ENCODE measurements at places on chromosomes 11 and 22.
A peak's percentile ranks its signal among the peaks of the same experiment; 100 is the strongest.

DNA sequence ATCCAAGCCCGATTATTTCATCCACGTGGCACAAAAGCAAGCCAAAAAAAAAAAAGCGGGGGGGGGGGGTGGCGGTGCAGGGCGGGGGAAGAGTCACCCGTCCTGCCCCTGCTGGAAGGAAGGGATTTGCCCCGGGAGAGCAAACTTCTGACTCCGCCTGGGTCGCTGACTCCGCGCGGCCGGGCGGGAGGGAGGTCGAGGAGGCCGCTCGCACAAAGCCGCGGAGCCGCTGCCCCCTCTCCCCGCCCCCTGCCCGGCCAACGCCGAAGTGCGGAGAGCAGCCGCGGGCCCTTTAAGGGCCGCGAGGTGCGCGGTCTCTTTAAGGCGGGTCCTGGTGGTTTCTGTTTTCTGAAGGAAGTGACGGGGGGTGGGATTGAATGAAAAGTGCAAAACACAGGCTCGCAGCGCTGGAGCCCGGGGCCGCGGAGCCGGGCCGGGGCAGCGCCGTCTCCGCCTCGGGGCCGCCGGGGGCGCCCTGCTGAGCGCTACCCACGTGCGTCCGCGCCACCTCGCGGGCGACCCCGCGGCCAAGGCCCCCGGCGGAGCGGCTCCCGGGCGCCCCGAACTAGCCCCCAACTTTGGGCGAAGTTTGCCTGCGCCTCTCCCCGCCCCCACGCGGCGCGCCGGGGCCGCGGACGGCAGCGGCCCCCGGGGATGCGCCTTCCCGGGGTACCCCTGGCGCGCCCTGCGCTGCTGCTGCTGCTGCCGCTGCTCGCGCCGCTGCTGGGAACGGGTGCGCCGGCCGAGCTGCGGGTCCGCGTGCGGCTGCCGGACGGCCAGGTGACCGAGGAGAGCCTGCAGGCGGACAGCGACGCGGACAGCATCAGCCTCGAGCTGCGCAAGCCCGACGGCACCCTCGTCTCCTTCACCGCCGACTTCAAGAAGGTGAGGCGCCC, at the start of gene OAF:
Gene OAF, plus strand, starts transcription at position 407 of the 896 bp plus-strand sequence. Its CDS starts 248 bp downstream, at position 655.
- DNase-seq, result no peak

GRCh38 chr11:6468712-6469495, 4.8 kb downstream of the TRIM3 start:
- no peak for DNase-seq

GRCh38 chr11:28058333-28058732, 49.6 kb downstream of the KIF18A start:
- DNase-seq, result peak; percentile 8

DNA sequence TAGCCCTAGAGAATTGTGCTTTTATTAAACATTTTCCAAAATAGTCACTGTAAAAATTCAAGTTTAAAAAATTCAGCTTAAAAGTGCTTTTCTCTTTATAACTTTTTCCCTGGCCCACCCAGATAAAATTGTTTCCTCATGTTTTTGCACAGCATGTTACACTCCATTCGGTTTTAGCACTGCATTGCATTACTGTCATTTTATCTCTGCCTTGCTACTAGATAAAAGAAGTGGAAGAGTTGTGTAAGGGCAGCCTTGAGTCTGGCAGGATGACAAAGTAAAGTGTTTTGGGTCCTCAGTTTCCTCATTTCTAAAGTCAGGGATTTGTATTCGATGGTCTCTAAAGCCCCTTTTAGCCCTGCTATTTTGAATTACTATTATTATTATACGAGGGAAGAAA, 99.8 kb downstream of the ATM start:
- no peak for DNase-seq

DNA sequence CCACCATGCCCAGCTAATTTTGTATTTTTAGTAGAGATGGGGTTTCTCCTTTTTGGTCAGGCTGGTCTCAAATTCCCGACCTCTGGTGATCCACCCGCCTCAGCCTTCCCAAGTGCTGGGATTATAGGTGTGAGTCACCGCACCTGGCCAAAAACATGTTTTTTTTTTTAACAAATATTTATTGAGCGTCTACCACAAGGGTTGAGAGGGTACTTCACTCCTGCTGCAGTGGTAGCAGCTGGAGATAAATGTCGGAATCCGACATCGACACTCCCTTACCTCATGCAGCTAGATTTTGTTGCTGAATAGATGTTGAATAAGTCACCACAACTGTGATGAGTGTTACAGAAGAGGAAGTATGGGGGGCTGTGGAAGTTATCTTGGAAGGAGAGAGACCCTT, 971 bp downstream of the DNAJB13 start:
- no peak for DNase-seq

- DNase-seq, result no peak
These were observed 29.3 kb downstream of the SLN start for GRCh38 chr11:107682572-107682971.

DNA sequence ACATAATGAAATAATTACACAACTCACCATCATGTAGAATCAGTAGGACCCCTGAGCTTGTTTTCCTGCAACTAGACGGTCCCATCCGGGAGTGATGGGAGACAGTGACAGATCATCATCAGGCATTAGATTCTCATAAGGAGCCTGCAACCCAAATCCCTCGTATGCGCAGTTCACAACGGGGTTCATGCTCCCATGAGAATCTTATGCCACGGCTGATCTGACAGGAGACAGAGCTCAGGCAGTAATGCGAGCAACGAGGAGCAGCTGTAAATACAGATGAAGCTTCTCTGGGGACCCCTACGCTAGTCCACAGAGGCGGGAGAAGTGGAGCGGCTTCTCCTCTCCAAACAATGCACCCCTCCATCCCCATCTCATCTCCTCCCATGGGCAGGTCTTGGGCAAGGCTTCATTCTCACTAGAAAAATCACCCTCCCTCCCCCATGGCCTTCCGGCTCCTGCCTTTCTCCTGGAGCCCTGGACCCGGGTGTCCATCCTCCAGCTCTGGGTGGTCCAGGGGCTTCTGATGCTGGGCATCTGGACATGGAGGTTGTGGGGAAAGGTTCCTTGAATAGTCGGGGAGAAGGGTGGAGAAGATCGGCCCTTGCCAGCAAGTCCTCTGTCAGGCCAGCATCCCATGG, 16.2 kb upstream of the RAC2 start:
- no peak for DNase-seq

GRCh38 chr22:29313126-29313575, 2.3 kb downstream of the RASL10A start:
- DNase-seq, result no peak

DNA sequence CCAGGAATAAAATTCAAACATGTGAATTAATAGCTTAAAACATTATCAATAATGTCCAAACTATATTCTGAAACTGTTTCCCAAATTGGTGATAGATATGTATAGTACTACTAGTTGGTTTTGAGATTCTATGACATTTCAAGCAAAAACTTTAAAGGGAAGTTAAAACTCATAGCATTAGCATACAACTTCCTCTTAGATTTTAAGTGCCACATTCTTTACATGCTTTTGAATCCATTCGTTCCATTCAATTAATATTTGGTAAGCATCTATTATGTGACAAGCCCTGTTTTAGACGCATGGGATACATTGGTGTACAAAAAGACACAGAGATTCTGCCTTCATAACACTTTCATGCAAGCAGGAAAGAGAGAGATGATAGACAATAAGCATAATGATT, 8.9 kb downstream of the PATL1 start:
- DNase-seq, result no peak

DNA sequence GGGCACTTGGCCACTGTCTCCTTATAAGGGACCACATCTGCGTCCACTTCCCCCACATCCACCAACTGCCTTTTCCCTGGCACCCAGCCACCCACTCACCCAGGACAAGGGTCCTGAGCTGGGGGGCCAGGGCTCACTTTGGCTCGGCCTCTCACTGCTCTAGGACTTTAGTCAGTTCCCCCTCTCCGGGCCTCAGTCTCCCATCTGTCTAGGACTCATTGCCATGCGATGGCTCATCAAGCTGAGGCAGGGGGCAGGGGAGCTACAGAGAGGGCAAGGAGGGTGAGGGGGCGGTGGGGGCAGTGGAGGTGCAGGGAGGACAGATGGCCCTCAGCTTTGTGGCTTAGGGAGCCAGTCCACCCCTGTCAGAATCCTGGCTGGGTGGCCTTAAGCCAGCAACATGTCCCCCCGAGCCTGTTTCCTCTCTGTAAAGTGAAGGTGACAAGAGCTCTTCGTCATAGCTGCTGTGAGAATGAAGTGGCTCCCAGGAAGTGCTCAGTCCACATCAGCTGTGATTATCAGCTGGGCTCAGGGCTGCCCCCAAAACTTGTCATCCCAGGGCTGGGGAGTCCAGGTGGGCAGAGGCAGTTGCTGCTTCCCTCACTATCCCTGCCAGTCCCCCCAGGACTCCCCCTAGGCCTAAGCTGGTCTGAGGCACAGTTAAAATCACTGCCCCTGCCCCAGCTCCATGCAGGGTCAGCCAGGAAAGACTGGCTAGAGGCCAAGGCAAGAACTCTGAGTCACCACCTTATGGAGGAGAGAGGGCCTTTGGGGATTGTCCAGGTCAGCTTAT, 14.9 kb downstream of the RAC2 start:
- DNase-seq, result peak; percentile 43

DNA sequence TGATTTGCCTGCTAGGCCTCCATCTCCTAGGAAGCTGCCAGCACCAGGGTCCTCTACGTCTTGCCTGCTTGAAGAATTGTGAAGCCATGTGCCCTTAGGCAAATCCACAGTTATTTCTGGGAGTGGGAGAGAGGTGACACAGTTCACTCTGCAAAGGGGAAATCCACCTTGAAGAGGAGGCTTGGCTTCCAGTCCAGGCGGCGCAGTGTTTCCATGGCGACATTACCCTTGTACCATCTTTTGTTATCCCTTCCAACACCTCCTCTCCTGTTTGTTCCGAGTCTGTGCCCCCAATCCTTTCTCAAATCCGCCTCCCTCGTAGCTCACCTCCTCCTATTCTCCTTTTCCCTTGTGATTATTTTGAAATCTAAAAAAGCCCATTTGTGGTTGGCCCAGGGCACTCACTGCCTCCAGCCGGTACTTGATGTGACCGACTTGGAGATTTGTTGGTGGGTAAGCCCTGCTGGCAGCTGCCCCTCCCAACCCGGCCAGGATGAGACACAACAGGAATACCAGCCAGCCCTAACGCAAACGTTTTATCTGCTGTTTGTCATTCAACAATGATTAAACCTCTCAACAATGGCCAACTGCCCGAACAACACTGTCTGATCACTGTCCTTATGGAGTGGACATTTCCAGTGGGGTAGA, 18.4 kb downstream of the SYT13 start:
- DNase-seq, result no peak

- DNase-seq, result no peak
These were observed 25.5 kb upstream of the CECR2 start for GRCh38 chr22:17343766-17344165.

GRCh38 chr11:27464289-27464696, 8.3 kb downstream of the LGR4 start:
- DNase-seq, result no peak

DNA sequence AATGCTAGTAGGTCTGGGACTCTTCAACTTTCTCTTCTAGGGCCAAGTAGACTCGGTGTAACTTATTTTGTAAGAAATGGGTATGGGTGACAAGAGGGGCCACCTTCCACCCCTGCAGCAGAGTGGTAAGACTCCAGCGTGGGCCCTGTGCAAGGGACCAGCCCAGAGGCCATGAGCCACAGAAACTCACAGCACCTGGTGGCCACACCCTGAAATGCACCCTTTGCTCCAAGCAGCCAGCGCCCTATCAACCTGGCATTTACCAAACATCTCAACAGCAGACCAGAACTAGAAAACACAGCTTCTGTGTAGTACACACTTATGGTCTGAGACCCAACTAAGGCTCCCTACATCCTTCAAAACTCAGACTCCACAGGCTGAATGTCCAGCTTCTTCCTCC, 5.7 kb downstream of the CDCA5 start:
- DNase-seq, result no peak

DNA sequence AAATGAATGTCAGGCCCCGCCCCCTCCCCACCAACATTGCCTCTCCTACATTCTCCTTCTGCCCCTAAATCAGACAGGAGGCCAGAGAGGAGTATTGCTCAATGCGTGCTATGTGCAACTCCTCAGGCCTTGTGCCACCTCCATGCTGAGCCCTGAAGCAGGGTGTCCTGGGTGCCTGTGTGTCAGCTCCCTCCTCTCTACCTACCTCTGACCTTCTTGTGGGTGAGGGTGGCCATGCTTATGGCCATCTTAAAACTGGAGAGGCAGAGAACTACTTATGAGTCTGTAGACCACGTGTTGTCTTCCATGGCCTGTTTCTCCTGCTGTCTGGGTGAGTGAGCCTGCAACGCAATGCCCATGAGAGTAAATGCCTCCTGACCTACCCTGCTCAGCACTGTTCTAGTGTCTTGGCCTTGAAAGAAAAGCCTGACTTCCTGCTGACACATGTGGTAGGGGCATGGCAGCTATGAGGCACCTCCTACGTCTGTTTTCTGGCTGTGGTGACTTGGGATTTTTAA, 10.5 kb downstream of the MCAM start:
- DNase-seq, result no peak

GRCh38 chr22:26322179-26322905, 106.7 kb upstream of the ASPHD2 start:
- peak; percentile 99 for DNase-seq

- DNase-seq, result no peak
These were observed 151.5 kb upstream of the RASSF10 start for GRCh38 chr11:12857572-12857971.

DNA sequence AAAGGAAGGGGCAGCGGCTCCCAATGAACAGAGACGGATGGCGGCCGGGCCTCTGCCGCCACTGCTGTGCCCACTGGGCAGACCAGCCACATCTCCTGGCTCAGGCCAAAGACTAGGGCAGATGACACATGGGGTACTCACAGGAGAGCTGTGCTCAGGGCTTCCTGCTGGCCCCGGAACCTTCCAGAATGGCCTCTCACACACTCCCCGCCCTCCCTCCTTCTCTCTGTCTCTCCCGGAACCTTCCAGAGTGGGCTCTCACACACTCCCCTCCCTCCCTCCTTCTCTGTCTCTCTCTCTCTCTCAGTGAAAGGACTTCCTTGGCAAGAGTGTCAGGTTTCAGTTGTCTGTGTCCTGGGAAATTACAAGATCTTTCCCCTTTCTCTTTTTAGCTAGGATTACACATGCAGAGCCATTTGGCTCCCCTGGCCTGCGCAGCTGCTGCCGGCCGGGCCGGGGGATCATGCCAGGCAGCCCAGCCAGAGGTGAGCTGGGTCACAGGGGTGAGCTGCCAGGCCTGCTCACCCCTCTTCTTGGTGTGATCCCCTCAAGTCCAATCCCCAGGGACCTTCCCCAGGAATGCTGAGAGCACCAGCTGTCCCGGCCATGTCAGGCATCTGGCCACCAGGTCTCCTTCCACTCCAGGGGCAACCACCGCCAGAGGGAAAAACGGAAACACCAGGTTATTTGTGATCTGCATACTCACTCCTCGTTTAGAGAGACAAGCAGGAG, 45.3 kb upstream of the ADA2 start:
- no peak for DNase-seq

GRCh38 chr22:38784856-38785255, 9.1 kb downstream of the DNAL4 start:
- no peak for DNase-seq

GRCh38 chr11:122920579-122920978, 38.0 kb downstream of the JHY start:
- no peak for DNase-seq

Data from GM04503 (cell line).